AML-193 (cell line): ENCODE measurements at places on chromosomes 6 and 20.
A peak's percentile ranks its signal among the peaks of the same experiment; 100 is the strongest.

DNA sequence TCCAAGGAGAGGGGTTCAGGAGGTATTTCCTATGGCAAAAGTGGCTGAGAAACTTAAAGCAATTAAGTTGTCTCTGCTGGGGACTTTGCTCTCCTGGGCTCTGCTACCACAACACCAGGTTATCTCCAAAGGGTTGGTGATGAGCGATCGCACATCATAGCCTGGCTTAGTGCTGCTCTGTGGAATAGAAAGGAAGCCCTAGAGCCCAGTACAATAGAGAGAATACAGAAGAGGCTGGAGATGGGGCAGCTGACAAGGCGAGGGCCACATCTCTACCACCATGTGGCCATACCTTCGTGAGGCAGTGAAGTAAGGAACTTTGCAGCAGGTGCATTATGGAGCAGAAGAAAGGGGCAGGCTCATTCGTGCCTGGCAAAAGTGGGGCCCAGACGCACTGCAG lies 8.6 kb upstream of the TMC2 start:
- DNase-seq: no peak

GRCh38 chr6:6856538-6857523 lies 250.9 kb upstream of the RREB1 start:
- peak; percentile 41 for DNase-seq

DNA sequence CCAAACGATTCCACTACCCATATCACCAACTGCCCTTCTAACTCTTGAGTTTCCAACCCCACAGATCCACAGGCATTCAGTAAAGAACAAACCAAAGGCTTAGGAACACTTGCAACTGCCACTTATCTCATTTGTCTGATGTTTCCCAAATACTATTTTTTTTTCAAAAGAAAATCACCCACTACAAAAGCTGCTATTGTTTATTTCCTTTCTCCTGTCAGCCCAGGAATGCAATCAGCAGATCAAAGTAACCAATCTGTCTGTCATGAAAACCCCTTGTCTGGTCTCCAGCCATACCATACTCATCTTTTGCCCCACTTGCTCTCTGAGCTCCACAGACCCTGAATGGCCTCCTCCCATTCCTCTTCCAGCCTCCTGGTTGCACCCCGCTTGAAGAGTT lies 8.8 kb upstream of the CST8 start:
- DNase-seq: no peak

GRCh38 chr6:168979254-168979653 lies 274.4 kb downstream of the THBS2 start:
- no peak for DNase-seq

GRCh38 chr20:20461551-20461950 lies 93.6 kb downstream of the INSM1 start:
- no peak for DNase-seq

- peak; percentile 55 for DNase-seq
Measured at GRCh38 chr6:43667245-43668150, 20.1 kb downstream of the MRPS18A start.

DNA sequence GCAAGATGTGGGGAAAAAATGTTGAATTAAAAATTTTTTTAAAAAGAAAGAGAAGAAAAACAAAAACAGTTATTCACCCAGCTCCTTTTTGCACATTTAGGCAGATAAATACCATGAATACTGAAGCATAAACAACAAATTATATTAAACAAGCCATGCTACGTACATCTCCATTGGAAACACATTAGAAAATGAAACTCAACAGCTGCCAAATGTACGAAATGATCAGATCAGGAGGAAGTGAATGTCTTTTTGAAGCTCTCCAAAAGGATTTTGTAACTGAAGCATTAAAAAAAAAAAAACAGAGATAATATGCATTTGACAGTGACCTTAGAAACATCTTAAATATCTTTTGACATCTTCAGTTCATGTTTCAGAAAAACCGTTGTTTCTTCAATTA lies 56.7 kb downstream of the CD83 start:
- no peak for DNase-seq

GRCh38 chr20:32278199-32278643 lies 770 bp downstream of the KIF3B start:
- peak; percentile 42 for DNase-seq

GRCh38 chr6:108350528-108350927 lies 55.7 kb downstream of the AFG1L start:
- no peak for DNase-seq

- peak; percentile 75 for DNase-seq
Measured at GRCh38 chr6:30344868-30345671, at the start of gene RPP21. TSS of gene RPP21 (plus strand) at chr6:30345156. CDS start at chr6:30345172, 16 bp downstream.

DNA sequence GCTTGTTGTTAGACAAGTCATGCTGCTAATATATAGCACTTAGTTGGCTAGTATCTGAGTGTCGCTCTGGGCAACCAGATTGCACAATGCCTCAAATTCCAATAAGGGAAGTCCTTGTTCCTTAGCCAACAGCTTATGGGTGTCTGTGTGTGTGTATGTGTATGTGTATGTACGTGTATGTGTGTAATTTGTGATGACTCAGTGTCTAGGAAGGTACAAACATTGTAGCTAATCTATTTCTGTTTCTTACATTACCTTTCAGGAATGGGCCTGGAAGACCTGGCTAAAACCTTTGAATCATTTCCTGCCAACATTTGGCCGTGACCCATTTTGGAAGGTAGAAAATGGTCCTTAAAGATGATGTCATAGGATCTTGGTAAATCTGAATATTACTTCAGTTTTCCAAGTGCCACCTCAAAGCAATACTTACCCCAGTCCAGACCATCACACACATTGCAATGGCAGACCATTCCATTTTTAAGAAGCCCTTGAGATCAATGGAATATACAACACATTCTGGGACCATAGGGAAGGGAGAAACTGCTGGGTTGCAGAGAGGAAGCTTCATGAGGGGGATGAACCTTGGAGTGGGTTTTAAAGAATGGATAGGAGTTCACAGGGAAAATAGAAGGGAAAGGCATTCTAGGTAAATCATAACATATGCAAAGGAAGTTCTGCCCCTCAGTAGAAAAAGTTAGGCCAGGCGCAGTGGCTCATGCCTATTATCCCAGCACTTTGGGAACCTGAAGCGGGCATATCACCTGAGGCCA lies 25.1 kb downstream of the NEDD9 start:
- peak; percentile 97 for DNase-seq

GRCh38 chr6:122248001-122248669 lies 151.3 kb upstream of the HSF2 start:
- DNase-seq: no peak

DNA sequence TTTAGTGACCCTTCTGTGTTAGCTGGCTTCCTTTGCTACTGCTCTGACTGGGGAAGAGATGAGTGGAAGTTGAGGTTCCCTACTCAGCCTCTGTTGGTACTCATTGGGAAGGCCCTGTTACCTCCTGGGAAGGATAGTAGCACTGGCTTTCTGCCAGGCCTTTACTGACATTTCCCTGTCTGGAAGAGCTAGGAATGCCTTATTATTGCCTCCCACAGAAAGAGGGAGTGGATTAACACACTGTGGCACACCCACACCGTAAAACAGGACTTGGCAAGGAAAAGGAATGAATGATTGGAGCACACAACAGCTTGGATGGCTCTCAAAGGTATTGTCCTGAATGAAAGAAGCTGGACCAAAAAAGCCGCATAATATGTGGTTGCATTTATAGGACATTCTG lies 12.2 kb downstream of the ZNF831 start:
- no peak for DNase-seq

- no peak for DNase-seq
Measured at GRCh38 chr6:29907637-29908340, 34.5 kb upstream of the HLA-A start.

GRCh38 chr6:117761610-117762009 lies 86.3 kb downstream of the NUS1 start:
- DNase-seq: no peak

GRCh38 chr20:7411075-7411474 lies 529.2 kb downstream of the HAO1 start:
- no peak for DNase-seq

DNA sequence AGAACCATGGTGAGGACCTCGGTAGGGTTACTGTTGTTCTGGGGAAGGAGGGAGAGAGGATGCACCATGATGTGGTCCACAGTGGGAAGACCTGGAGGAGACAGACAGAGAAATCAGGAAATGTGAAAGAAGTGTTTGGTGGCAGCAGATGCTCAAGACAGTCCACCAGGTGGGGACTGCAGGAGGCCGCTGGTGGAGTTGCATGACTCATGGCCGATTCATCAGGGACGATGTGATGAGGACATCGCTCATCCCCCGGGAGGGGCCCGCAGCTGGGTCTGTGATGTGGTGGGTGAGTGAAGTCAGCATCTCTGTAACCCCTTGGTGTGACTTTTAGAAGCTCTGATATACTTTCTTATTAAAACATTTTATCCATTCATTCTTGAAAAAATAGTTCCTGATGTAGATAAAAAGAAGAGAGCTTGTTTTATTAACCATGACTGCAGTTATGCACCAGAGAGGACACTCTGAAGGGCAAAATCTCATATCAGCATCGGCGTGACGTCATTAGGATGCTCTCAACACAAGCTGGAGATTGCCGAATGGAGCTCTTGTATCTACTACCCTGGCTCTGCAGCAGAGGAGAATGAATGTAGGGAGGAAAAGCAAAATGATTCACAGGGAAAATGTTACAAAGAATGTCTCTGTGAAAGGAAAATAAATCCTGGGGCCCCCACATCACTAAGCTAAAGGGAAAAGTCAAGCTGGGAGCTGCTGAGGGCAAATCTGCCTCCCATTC lies 71.2 kb downstream of the RAMACL start:
- DNase-seq: no peak

- DNase-seq: no peak
Measured at GRCh38 chr6:157236040-157236725, 87.1 kb downstream of the TMEM242 start.

GRCh38 chr6:80454661-80455365 lies 348.3 kb downstream of the BCKDHB start:
- DNase-seq: no peak

DNA sequence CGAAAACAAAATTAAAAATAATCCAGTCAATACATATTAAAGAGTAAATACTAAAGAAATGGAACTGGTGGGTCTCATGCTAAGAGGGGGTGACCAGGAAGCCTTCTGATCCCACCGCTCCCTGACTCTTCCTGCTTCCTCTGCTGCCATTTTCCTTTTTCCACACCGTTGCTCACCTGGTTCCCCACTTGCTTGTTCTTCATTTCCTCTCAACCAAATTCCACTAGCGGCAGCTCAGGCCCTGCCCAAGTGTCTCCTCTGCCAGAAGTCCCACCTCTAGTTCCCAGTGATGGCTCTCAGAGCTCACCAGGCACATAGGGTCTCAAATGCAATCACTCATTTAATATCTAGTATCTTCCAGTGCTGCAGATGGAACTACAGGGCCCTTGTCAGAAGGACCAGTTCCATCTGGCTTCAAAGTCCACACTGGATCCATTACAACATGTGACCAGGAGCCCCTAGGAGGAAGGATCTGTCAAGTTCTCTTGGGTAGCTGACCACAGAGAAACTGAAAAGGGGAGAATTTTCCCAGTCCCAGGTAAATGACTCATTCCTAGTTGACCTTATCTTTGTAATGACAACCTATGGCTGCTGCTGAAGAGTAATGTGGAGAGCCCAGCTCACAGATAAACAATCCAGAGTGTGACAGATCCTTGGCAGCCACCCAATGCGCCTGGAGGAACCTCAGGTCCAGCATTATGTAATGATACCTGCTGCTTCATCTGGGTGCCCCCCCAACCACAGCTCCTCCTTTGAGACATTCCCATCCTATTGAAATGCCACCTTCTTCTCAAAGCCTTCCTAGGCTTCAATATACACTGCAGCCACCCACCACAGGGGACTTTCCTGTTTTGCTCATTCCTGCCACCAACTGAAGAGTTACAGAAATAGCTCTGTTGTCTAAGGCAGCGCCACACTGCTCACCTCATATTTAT lies 38.2 kb downstream of the ELMO2 start:
- DNase-seq: no peak

GRCh38 chr6:108543175-108543940 lies 17.4 kb upstream of the FOXO3 start:
- no peak for DNase-seq

DNA sequence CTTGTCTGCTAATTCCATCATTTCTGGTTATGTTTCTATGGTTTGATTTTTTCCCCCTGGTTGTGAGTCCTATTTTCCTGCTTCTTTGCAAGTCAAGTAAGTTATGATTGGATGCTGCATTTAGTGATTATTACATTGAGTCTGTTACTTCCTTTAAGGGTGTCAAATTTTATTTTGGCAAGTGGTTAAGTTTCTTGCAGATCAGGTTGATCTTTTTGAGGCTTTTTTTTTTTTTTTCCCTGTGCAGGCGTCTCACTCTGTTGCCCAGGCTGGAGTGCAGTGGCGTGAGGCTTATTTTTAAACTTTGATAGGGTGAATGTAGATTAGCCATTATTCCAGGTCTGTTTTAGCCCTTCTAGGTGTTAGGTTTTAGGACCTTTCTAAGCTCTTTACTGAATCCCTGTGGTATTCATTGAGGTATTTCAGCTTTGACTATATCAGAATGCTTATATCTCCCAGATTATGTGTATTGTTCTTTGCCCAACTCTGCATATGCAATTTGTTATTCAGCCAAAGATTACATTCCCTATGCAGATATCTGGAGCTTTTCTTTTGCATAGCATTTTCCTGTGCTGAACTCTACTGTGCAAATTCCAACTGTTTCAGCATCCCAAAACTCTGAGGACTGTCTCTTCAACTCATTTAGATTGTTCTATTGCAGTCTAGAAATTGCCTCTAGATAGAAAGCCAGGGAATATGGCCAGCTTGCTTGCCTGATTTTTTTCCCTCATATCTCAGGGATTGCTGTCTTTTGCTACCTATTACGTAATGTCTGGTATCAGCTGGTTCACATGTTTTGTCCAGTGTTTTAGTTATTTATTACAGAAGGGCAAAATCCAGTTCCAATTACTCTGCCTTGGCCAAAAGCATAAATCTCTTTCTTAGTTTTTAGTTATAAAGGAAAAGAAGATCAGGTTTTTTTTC lies 113.3 kb downstream of the AFG1L start:
- DNase-seq: peak; percentile 16
